ENCODE measurements at places on chromosomes 6 and 20. TPM values are rescaled to one million over a fixed set of nuclear protein-coding genes. Genes with fewer than 3 reads are reported as not detected.

DNA sequence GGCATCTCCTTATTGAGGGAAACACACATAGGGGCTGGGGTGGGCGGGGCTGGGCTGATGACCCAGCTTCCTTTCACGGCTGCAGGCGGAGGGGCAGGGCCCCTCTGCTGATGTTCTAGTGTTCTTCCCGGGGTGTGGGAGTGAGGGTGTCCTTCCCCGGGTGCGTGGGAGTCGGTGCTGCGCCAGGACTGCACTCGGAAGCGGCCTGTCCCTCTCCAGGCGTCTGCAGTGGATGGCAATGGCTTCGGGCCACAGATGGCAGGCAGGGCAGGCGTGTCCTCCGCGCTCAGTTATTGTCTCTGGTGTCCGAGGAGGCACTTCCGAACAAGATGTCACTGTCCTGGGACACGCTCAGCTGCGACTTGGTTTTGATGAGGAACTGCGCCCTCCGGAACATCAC lies 19.2 kb downstream of the KCNG1 start:
- H3K27me3 ChIP-seq, result peaks cover 16% of the 10 kb centered on the region
- no peaks in the 10 kb centered on the region for H3K4me1 ChIP-seq
- no peak overlapping the region for H3K27ac ChIP-seq
- no peaks in the 10 kb centered on the region for H3K36me3 ChIP-seq

AKAP7 gene
- total RNA-seq, result 11.0 TPM

CFB gene
- total RNA-seq, result 1.6 TPM

ETV7 gene
- 0.04 TPM for total RNA-seq

All from muscle of leg (tissue), 16 donors.